Activated gamma-delta T cell treated with anti-CD3 and anti-CD28 coated beads, Interleukin-2, amount 50 U/mL, for 16 hours (primary cell): ENCODE measurements at places on chromosomes 4 and X.

GRCh38 chrX:107552930-107553329, 75.4 kb upstream of the PRPS1 start:
- no peak for DNase-seq

DNA sequence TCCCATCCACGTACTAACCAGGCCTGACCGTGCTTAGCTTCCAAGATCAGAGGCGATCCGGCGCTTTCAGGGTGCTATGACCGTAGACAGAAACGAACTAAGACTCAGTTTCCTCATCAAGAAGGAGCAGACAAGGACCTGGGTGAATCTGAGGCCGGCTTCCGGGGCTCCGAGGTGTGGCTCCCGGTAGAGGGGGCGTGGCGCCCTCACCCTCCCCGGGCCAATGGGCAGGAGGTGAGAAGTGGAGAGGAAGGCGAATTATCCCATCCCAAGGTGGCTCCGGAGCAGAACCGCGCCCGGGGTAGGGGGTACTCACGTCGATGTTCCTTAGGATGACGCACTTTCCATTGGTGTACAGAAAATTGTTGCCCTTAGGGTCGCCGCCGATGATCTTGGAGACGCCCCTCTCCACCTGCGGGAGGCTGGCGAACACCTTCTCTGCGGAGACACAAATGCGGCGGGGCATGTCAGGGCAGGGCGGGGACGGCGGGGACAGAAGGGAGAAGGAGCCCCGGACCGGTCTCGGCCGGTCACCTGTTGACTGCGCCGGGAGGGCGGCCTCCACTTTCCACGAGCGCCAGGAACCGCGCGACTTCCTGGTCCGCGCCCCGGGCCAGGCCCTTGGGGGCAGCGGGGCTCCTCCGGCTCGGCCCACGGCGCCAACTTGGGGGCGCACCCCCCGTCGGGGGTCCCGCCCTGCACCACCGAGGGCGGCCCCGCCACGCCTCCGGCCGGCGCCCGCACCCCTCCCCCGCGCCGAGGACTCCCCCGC, 616 bp downstream of the WDR1 start:
- DNase-seq: peak; percentile 43

- no peak for DNase-seq
These were observed 12.4 kb downstream of the PLP1 start for GRCh38 chrX:103789004-103789403.

DNA sequence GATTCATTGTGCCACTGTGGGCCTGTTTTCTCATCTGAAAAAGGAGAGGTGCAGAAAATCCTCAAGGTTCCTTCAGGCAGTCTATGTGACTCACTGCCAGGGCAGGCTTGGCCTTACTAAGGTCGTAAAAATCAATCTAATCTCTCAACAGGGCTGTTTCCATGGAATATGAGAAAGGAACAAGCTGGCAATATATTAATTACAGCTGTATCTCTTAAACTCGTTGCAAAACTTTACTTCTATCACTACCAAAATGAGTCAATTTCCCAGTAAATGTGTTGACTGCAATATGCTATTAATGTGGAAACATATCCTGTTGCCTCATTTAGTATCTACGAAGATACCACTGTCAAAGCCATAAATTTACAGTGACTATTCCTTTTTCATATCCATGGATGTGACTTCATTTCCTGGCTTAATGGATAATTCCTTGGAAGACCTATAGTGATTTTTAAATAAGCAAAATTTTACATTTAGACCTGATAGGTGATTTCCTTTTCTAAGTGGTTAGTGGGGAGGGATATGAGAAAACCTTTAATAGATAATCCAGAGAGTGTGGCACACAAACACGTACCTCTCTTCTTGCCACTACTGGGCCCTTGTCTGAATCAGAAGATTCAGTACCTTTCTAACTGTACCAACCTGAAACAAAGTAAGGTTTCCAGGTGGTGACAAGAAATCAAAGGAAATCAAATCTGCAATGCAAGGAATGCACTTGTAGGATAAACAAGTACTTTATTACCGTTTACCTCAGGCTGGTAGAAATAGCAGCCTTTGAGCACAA, 127.4 kb upstream of the FTHL17 start:
- no peak for DNase-seq

- DNase-seq: no peak
These were observed 50.7 kb downstream of the SNX12 start for GRCh38 chrX:71017396-71017939.

- DNase-seq: no peak
These were observed 444.7 kb downstream of the IQCM start for GRCh38 chr4:149370785-149371420.

DNA sequence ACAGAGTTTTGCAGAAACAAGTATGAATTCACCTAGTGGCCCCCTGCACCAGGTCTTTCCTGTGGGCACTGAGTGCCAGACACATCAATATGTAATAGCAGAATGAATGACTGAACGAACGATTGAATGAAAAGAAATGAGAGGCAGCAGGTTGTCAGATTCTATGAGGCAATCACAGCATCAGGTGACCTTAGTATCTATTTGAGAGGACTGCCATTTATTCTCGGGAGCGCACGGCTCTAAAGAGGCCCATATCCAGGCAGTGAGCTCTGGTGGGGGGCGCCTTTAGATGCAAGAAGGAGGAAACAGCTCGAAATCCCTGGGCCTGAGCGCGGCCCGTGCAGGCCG, 528 bp upstream of the SLC25A4 start:
- no peak for DNase-seq

GRCh38 chr4:182384631-182385091, 141.5 kb downstream of the TENM3 start:
- DNase-seq: no peak

DNA sequence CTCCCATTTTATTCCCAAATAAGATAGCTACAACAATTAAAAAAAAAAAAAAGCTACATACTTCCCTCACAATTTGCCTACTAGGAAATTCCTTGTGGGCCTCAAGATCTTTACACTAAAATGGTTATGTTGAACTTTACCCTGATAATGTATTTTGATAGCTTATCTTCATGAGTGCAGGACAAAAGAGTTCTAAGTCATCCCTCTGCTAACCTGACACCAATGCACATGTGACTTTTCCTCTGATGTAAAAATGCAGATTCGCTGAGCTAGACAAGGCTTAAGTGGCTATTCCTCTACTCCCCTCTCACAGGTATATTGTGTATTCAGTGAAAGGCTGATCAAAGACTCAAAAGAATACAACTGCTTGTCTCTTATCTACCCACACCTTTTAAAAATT, 22.5 kb downstream of the ELF2 start:
- DNase-seq: no peak

GRCh38 chrX:130120321-130120731, 10.0 kb upstream of the ELF4 start:
- no peak for DNase-seq

GRCh38 chrX:13742397-13743176, 8.0 kb downstream of the OFD1 start:
- no peak for DNase-seq

- no peak for DNase-seq
These were observed 2106.0 kb downstream of the PCDH7 start for GRCh38 chr4:32826169-32826568.

GRCh38 chr4:2487632-2488031, 18.7 kb downstream of the RNF4 start:
- DNase-seq: no peak

DNA sequence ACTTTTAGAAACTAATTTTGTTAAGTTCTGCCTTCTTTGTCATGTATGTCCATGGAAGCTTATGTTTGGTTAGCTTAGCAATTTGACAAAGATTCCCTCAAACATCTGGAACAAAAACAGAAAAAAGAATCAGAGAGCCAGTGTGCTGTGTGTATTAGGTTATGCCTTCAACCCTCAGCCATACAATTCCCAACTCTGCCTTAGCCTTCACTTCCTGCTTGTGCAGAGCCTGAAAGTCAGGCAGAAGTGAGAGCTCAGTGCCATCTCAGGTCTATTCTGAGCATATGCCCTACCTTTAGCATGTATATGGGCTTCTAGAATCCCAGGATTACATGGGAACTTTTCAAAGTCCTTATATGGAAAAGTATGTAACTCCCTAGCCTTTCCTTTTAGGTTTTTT, 58.2 kb upstream of the STOX2 start:
- no peak for DNase-seq
